Ammon's horn (tissue), 1 donor: ENCODE measurements at places on chromosomes 11 and 22.
A peak's percentile ranks its signal among the peaks of the same experiment; 100 is the strongest.

- DNase-seq: no peak
These were observed 2.1 kb upstream of the OR52D1 start for GRCh38 chr11:5486421-5486820.

DNA sequence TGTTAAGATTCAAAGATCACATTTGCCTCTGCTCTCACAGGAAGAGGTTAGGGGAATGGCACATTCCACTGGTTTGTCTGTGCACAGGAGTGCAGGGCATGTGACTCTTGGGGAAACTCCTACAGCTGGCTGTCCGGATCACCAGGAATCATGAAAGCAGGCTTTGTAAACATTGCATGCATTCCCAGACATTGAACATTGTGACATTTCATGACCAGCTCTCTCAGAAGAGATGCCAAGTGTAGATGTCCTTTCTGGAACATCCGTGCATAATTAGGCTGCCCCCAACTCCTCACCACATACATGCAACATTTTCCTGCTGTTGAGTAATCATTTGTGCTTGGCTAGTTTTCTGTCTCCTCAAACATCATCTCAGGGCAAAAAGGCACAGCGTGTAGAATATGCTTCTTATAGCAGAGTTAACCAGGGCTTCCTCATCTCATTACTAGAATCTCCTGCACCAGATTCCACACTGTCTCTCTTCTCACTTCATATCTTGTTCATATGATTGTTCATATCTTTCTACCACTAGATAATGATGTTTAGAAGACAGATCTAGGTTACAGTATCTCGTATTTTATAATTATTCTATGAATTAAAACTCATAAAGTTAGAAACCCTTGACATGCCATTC, 694.7 kb downstream of the NTM start:
- DNase-seq: peak; percentile 73

DNA sequence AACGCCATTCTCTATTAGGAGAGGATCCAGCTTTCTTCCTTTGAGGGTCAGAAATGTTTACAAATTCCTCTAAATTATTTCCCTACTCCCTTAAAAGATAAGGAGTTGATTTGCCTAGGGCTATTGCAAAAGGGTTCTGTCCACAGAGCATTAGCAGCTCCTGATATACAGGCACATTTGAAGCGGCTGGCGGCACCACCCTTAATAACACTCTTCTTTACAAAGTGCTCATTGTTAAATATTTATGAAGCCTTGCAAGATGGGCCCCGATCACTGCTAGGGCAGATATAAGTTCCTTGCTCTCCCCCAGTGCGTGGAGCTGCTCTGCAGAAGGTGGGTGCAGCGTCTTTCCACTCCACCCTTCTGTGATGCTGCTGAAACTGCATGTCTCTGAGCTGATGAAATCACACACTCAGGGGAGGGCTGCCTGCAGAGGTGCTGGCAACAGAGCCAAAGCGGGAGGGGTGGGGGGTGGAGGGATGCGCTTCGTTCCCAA, 116.7 kb upstream of the NTM start:
- peak; percentile 61 for DNase-seq

DNA sequence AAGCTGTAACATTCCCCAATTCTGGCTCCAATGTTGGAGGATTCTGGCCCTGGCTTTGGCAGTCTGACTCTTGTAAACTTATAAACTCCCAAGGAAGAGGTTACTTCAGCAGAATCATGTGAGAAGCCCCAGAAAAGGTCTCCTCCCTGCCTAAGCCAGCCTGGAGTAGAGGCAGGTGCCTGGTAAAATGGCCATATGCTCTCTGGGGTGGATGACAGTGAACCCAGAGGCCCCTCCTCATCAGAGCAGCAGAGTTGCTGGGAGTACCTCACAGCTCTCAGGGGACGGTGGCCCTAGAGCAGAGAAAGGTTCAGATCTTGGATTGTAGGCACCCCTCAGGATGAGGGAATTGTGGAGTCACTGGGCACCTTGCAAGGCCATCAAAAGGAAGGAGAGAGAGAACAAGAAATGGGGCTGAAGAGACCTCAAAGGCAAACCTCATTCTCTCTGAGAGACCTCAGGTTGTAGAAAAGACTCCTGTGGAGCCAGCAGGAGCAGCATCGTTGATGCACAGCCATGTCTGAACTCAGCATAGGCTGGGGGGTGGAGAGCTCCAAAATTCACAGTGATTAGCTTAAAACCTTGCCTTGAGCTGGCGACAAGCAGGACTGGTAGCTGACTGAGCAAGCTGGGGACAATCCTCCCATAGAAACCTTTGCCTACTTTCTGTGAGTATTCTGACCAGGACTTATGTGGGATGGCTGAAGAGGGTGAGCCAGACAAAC, 4.9 kb upstream of the P2RY6 start:
- no peak for DNase-seq

DNA sequence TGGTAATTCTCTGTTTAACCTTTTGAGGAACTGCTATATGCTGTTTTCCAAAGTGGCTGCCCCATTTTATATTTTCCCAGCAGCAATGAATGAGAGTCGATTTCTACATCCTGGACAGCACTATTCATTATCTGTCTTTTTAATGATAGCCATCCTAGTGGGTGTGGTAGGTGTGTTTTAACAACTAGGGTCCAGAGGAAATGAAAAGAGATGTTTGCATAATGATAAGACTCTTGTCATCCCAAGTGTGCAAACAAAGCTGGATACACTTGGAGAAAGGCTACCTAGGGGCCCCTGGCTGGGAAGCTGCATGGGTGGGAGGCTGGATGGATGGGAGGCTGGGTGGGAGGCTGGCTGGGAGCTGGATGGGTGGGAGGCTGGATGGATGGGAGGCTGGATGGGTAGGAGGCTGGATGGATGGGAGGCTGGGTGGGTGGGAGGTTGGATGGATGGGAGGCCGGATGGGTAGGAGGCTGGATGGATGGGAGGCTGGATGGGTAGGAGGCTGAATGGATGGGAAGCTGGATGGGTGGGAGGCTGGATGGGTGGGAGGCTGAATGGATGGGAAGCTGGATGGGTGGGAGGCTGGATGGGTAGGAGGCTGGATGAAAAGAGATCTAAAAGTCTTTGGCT, 158.0 kb downstream of the DSCAML1 start:
- DNase-seq: no peak

DNA sequence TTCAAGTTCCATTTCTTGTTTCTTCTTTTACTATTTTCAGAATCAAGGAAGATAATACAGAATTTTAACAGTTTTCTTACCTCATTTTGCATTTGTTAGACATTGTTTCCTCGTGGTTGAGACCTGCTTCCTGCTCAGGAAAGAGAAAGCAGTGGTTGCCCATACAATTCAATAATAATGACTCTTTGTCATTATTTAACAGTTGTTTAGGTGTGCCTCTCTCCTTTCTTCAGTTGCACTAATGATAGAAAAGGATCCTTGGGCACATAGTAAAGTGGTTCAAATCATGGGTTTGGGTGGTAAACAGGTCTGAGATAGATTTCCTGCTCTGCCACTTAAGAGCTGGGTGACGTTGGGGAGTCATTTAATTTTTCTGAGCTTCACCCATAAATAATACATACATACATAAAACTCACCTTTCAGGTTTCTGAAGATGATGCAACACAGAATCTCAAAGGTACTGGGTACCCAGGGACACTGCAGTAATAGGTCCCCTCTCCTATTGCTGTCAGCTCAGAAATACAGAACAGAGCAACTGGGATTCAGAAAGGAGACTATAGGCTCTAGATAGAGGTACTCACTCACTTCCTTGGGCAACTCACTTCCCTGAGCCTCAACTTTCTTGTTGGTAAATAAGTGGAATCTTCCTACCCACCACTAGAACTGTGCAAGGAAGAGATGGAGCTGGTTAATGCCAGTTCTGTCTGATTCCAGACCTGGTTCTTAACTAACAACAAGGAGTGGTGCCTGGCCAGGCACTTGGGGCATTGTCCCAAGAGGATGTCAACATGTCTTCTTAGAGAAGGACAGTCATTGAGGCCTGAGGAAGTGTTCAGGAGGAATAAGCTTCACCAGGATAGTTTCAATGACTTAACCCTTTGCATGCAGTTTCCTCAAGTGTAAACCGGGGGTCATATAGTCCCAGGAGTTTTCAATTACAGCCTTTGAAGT, 34.9 kb downstream of the CD44 start:
- no peak for DNase-seq
